ENCODE measurements at places on chromosomes 12 and 14. TPM values are rescaled to one million over a fixed set of nuclear protein-coding genes. Genes with fewer than 3 reads are reported as not detected.

- peak; percentile 63 for ATAC-seq
Measured at GRCh38 chr14:50659327-50659974, 8.7 kb downstream of the SAV1 start.

DNA sequence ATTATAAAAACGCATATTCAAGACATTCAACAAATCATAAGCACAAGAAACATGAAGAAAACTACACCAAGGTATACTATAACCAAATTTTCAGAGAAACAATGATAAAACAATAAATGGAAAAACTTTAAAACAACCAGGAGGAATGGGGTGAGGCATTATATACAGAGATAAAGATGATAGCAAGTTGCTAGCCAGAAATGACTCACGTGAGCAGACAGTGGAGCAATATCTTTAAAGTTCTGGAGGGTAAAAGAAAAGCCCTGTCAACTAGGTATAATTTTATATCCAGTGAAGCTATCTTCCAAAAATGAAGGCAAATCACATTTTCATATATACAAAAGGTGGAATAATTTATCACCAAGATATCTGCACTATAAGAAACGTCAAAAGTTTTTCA is 97.8 kb upstream of the PCED1B start:
- no peak for ATAC-seq

GRCh38 chr12:96000858-96001257 is 4.7 kb upstream of the HAL start:
- no peak for ATAC-seq

KRT78 gene
- total RNA-seq = 291 TPM

RTRAF gene
- 122 TPM for total RNA-seq

Measured in esophagus mucosa (tissue), 1 donor.